Stimulated activated effector memory CD8-positive, alpha-beta T cell treated with anti-CD3 and anti-CD28 coated beads, Interleukin-12 subunit alpha, Interleukin-12 subunit beta, amount 100 ng/mL, for 72 hours (primary cell): ENCODE measurements at places on chromosomes 3 and 15.

DNA sequence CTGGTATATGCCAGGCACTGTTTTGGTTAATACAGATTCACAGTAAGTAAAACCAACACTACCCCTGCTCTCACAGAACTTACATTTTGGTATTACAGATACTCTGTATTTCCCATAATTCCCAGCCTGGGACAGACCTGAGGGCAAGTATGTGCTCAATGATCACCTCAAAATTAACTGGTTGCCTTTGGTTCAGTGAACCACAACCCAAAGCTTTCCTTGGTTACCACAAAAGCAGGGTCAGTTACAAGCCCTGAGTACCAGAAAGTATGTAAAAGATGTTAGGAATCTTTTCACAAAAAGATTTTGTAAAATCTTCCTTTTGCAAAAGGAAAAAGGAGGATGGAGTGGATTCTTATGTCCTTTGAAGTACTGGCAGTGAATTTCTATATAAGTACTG lies 72.2 kb upstream of the GUCA1C start:
- no peak for DNase-seq

GRCh38 chr3:62453448-62453847 lies 80.1 kb upstream of the FEZF2 start:
- no peak for DNase-seq

GRCh38 chr3:125381314-125381713 lies 6.2 kb upstream of the ZNF148 start:
- DNase-seq = no peak

GRCh38 chr3:187434524-187434923 lies 66.3 kb downstream of the RTP4 start:
- no peak for DNase-seq

DNA sequence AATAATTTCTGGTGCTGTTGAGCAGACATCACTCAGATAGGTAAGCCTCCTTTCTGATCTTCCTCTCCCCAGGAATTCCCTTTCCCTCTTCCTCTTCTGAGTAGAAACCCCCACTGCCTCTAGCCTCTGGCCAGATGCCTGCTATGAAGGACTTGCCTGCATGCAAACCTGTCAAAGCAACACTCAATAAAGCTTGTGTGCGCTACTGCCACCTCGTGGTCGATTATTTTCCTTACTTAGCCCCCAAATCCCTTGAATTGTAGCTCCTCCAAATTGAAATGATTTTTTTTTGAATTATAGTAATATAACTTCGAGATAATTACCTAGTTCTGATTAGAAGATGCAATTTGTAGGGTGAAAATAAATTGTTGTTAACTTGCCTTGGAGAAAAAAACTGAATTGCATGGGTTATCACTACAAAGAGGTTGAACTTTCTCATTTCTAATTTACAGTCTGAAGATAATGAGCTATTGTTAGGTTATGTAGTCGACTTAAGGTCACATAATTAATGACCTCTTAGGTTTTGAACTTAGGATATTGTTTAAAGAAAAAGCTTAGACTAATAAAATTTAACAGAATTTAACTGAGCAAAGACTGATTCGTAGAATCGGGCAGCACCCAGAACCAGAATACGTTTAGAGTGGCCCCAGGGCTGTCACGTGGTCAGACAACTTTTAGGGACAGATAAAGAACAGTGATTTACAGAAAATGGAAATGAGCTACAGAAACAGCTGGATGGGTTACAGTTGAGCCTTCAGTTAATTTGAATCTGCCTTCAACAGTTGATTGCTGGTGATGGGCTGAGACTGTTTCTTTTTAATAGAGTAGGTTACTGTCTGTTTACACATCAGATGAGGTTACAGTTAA lies 269.3 kb downstream of the ARPP21 start:
- DNase-seq = peak; percentile 58

- DNase-seq = no peak
Observed at GRCh38 chr3:114762144-114762543, 384.9 kb downstream of the ZBTB20 start.

- no peak for DNase-seq
Observed at GRCh38 chr15:62758126-62758951, 284.2 kb upstream of the TPM1 start.

GRCh38 chr3:79491029-79491641 lies 276.7 kb downstream of the ROBO1 start:
- no peak for DNase-seq

GRCh38 chr15:78302579-78303312 lies 3.3 kb upstream of the SKIC8 start:
- DNase-seq = no peak

GRCh38 chr3:30357897-30358296 lies 248.5 kb upstream of the TGFBR2 start:
- DNase-seq = no peak

- DNase-seq = no peak
Observed at GRCh38 chr3:67414740-67415139, 239.7 kb downstream of the SUCLG2 start.

DNA sequence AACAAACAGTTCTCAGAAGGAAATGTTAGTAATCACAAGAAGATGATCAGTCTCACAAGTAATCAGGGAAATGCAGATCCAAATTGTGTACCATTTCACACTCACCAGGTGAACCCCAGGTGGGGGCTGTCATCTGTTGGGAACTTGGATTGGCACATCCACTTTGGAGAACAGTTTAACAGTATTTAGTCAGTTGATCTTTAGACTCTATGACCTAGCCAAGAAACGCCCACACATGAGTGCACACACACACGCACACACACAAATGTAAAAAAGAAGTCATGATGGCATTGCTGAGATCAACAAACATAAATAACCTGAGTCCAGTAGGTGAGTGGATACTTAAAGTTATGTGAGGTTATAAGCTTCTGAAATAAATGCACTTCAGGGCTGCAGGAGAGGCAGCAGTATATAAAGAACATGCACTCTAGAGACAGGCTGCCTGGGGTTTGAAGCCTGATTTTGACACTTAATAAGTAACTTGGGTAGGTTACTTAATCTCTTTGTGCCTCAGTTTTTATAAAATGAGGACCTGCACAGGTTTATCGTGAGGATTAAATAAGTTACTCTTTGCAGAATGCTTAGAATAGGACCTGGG lies 17.7 kb downstream of the ACVR2B start:
- no peak for DNase-seq

- no peak for DNase-seq
Observed at GRCh38 chr3:148789146-148789545, 38.5 kb upstream of the CPB1 start.

GRCh38 chr3:25563601-25564000 lies 101.1 kb downstream of the TOP2B start:
- no peak for DNase-seq

DNA sequence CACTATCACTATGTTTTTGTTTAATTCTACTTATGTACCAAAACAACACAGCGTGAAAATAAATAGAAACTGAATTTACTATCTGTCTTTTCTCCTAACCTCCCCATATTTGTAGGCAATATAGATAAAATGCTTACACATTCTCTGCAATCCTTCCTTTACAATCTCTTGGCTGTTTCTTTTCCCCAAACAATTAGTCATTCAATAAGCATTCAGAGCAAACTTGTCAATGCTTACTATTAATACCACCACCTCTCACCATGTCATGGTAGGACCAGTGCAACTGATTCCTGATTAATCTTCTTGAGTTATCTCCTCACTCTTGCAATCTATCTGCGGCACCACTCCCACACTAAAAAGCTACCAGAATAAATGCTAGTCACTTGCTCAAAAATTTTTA lies 74.0 kb upstream of the TTBK2 start:
- no peak for DNase-seq

DNA sequence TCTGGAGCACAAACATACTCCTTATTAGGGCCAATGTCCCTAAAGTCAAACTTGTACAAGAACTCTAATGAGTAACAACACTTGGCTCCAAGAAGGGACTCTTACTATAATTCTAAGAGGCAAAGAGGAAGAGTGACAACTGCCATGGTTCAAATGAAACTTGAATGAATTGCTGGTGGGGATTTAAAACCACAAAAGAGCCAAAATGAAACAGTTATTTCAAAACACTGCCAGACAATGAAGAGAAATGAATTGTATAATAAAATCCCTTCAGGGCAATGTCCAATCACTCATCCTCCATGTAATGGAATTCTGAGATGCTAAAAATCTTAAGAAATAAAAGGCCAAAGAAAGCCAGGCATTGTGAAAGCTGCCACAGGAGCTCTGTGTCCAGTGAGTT lies 14.2 kb downstream of the THRB start:
- DNase-seq = no peak

DNA sequence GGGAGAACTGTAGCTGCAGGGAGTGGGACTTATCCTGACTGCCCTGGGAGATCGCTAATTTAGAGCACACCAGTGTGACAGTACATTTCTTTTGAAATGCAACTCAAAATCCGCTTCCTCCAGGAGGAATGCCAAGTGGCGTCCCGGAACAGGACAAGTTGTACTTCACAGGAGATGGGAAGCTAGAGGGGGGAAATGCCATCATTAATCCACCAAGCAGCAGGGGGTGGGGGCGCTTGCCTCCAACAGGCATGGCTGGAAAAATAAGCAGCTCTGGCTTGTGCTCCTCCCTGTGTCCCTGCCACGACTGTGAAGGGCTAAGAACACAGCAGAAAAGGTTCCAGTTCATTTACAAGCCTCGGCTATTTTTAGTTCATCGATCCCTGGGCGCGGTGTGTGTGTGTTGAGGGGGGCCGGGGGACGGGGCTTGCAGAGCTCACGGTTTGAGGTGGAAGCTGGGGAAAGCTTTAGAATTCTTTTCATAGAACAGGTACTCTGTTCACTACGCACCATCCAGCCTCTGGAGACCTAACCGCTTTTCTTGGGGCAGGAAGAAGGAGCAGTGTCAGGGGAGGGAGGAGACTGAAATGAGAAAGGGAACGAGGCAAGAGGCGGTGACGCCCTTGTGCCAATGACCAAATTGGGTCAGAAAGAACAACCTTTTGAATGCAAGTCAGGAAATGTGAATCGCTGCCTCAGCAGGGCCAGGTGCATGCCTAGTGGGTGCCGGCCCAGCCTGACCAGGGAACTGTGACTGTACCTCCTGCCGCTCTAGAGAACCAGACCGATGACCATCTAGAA lies 51.8 kb upstream of the DGKG start:
- no peak for DNase-seq

DNA sequence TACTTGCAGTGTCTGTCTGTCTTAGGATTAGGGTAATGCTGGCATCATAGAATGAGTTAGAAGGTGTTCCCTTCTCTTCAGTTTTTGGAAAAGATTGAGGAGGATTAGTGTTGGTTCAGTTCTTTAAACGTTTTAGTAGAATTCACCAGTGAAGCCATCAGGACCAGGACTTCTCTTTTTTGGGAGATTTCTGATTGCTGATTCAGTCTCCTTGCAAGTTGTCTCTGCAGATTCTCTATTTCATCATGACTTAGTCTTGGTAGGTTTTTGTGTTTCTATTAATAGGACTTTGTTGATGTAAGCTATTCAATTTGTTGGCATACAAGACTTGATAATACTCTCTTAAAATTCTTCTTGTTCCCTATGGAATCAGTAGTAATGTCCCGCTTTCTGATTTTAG lies 48.9 kb downstream of the STT3B start:
- no peak for DNase-seq

GRCh38 chr3:39290255-39290654 lies 10.4 kb upstream of the CX3CR1 start:
- no peak for DNase-seq

DNA sequence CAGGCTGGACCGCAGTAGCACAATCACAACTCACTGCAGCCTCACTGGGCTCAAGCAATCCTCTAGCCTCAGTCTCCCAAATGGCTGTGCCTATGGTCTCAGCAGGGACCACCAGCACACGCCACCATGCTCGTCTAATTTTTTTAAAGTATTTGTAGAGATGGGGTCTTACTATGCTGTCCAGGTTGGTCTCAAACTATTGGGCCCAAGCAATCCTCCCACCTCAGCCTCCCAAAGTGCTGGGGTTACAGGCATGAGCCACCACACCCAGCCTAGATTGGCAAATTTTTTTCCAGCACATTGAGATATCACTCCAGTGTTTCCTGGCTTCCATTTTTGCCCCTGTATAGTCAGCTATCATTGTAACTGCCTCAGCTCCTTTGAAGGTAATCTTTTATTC lies 18.3 kb downstream of the TBC1D5 start:
- DNase-seq = no peak

DNA sequence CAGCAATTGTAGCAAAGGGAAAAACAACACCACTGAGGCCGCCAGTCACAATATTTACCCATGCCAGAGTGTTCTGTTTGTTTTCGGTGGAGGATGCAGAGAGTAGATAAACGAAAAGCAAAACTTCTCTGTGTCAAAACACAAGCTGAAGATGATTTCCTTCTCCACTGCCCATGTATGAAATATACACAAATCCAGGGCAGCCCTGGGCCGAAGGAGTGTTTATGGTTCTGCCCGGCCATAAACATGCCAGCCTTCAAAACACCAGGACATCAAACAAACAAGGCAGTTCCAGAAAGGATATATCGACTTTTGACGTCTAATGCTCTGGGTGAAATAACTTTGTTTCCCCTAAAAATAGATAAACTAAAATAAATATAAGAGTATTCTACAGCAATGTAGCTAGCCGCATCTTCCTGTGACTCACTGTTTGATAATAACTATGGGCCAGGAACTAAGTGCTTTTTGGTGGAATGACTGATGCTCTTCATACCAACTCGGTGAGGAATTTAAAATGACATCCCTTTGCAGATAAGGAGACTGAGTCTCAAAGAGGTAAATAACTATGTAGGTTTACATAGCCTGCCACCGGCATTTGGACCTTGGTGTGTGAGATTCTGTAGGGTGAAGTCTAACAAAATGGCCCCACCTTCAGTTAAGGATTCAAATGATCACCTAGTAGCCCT lies 82.8 kb downstream of the MAGI1 start:
- DNase-seq = no peak

- DNase-seq = no peak
Observed at GRCh38 chr3:150359381-150359780, 48.7 kb upstream of the TSC22D2 start.

DNA sequence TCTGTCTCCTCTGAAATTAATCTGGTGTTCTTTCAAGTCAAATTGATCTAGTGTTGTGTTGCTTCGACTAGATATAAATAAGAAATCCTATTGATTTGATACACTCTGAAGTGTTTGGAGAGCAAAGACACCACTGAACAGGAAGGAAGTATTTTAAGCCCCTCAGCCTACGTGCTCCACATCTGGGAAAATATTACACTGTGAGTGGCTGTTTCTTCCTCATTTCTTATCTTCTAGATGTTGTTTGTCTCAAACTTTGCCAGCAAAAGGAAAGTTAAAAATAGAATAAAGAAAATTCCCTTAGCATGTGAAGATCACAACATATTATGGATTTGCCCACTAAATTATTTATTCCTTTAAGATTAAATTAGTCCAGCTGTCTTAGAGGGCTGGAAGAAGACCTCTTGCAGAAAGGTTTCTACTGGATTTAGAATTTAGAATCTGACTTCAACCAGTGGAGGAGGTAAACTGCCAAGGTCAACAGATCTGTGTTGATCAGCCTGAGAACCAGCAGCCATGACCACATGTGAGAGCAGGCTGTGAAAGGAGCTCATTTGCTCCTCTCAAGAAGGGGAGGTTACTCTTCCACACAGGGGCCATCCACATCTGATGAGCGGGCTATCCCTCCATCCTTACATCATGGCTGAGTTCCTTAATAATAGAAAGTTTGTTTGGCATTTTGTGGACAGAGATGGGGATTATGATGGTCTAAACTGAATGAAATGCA lies 46.3 kb upstream of the ACKR4 start:
- no peak for DNase-seq
